ENCODE measurements at places on chromosomes 7 and 10.

- no peak for DNase-seq
Observed at GRCh38 chr7:156603629-156604028, 36.9 kb upstream of the RNF32 start.

DNA sequence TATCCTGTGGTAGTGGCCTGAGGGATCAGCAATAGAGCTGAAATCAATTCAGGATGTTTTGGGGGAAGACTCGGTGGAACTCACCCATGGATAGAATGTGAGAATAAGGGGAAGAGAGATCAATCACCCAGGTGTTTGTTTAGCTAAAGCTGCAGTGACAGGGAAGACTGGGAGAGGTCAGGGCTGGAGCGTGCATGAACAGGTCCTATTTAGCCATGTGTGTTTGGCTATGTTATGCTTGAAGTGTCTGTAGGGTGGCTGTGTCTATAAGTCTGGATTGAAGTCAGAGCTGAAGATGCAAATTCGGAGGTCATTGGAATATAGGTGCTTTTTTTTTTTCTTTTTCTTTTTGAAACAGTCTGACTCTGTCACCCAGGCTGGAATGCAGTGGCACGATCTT, 4.6 kb downstream of the ATP6V1F start:
- DNase-seq = no peak

GRCh38 chr10:94747838-94748237, 14.6 kb upstream of the CYP2C19 start:
- no peak for DNase-seq

GRCh38 chr10:84356928-84357327, 28.5 kb downstream of the CCSER2 start:
- no peak for DNase-seq

DNA sequence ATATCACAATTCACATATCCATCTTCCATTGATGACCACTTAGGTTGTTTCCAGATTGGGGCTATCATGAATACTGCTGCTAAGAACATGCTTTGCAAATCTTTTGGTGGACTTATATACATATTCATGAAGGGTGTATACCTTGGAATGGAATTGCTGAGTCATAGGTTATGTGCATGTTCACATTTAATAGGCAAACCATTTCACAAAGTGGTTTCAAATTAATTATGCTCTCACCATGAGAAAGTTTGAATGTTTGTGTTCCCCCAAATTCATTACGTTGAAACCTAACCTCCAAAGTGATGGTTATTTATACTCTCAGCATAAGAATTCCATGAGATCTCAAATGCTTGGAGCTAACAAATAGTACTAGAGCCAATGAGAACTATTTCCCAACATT, 86.4 kb downstream of the VPS41 start:
- no peak for DNase-seq

DNA sequence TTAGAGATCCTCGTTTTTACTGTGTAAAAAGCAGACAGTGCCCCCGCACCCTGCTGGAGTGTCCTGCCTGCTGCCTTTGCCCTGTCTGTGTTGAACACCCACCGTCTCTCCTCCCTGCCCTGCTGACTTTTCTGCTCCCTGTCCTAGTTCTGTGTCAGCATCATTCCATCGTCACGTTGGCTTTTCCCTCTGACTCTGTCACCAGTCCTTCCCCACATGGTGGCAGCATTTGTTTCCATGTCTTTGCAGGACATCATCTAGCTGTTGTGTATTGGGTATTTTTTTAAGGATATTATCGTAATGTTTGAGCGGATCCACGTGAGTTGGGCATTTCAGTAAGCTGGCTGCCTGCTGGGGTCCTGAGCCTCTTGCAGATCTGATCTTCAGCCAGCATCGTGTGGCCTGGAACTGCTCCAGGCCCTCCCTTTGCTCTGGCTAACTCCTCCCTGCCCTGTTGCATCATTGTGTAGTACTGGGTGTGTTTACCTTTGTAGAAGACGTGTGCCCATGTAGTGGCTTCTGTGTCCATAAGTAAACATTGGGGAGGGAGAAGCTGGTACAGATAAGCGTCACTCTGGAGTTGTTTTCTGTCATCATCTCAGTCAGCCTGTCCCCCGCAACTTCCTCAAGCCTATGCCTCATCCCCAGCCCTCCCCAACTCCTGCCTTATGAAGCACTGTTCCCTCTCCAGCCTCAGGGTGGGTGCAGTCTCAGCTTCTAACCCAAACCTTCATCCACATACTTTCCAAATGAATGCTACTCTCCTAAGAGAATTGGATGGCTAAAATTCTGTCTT, 44.3 kb downstream of the TRRAP start:
- DNase-seq = peak; percentile 13

GRCh38 chr10:96497391-96497790, 16.3 kb downstream of the TLL2 start:
- DNase-seq = no peak

DNA sequence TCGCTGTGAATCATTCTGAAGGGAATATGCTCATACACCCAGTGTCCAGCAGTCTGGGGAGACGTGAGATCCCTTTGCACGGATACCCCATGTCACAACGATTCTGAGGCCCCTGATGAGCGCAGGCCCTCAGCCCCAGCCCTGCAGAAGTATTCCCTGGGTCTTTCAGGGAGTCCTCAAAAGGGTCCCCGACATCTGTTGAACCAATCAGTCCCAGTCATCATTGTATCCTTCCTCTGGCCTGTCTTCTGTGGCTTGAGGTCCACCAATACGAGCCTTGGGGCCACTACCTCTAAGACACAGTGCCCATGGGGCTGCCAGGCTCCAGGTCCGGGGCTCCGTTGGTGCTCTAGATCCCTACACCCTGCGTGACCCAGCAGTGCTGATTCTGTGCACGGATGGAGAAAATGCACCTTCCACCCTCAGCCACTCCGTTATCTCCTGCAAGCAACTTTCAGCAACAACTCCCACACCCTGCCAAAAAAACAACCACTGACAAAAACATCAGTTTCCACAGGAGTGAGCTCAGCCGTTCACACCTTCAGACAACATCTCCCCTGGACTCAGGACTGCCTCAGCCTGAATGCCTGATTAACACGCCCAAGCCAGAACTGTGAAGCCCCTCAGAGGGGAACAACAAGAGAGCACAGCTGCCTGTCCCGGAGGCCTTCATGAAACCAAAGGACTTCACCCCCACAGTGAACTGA, 46.9 kb upstream of the KDM7A start:
- DNase-seq = no peak

DNA sequence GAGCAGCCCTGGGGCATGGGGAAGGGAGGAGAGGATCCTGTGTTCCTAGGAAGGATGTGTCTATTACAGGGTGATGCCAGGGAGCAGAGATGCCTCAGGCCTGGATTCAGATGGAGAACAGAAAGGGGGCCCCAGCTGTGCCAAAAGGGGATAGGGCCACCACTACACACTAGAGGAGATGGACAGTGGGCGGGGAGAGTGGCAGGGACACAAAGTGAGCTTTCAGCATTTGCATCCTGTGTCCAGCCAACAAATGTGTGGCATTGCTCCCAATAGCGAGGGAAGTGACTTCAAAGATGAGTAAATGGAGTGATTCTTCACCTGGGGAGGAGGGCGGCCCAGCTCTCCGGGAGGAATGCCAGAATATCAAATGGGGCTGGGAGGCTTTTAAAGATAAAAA, 64.9 kb upstream of the WAPL start:
- DNase-seq = peak; percentile 61

GRCh38 chr10:29735628-29736365, 101.0 kb upstream of the SVIL start:
- DNase-seq = peak; percentile 63

DNA sequence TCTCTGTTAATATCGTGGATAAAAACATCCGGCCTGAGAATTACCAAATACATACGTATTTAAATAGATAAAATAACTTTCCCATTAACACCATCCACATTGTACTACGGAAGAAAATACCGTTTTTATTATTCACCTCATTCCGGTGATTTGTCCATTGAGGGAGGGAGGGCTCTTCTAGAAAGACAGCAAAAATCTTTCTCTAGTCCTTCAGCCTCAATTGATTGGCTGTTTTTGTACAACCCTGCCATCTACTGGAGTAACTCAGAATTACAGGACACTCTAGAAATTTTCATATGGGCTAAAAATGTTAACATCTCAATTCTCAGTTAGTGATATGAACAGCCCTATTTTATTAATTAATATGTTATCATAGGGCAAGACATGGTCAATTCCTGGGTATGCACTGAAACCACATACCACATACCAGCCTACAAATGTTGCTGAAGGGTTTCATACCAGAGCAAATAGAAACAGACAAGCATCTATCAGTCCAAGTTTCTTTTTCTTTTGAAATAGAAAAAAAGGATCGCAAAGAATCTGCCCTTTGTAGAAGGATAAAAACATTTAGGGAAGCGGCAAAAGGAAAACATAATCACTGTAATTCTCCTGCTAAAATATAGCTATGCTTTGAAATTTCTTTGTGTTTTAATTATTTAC, 55.8 kb upstream of the CDCA7L start:
- DNase-seq = no peak

DNA sequence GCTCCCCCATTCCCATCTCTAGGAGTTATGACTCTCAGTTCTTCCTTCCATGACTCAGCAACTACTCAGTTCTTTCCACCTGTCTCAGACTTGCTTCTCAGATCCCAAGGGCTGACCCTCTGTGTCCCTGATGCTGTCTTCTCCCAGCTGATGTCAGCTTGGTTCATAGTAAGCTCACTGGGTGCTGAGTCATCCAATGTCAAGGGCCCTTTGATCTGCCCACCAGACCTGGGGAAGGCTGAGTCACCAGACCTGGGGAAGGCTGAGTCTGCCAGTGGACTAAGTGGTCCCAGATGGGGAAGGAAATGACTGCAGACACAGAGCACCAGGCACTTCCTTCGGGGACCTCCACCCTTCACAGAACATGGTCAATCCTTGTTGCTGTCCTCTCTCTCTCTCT, 76.1 kb upstream of the ZEB1 start:
- DNase-seq = no peak
